ENCODE measurements at places on chromosomes 4 and X.

DNA sequence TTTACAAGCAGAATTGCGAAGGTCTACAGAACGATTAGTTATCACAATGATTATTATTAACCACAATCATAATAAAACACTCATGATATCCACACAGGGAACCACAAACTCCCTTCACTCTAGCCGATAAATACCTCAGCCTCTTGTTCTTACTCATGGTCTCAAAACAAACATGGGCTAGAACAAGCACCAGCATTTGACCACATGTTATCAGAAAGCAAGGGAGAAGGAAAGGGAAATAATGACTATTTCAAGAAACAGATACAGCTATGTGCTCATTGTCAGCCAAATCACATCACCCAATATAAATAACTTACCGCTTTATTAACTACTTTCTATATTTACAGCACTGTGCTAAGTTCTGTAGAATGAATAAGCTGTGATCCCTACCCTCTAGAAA, 663.2 kb upstream of the HTR2C start:
- no peak for DNase-seq

DNA sequence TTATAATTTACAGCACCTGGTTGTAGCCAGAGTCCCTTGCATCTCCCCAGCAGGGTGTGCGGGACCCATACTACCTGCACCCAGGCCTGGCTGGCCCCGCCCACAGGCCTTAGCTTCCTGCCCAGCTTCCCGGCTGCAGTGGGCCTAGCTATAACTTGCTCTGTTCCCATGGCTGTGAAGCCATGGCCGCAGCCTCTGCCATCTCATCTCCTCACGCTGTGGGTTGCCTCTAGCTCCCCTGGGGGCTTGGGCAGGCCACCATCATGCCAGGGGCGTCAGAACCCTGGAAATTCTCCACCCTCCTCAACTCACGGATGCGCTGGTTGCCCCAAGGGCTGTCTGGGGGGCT, 26.1 kb upstream of the SORBS2 start:
- DNase-seq = no peak

DNA sequence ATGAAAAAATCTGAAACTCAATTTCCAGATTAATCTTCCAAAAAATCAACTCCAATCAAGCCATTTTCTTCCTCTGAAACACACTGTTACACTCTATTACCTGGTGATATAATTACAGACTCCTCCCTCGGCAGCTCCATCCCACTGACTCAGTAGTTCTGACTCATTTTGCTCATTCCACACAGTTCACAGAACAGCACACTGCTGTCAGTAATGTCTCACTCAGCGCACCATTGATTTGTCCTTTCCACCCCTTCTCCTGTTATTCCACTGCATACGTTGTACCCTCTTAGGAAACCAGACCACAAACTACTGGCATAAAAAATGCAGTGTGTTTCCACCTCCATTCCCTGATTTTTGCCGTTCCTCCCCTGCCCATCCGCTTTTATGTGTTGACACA, 212.7 kb downstream of the SLIT2 start:
- no peak for DNase-seq

DNA sequence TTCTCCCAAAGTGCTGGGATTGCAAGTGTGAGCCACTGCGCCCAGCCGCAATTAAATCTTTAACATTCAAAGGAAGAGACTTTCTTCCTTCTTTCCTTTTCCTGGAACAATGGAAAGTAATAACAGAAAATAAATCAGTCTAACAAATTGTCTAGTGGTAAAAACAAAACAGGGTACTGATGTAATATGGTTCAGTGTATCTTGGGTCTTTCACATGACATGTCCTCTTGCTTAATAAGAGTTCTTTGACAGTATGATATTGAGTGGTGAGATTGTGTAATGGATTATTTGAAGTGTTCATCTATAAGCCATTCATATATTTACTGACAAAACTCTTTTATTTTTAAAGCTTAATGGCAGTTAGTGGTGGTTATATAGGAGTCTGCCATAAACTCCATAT, 256.6 kb downstream of the SPRY1 start:
- DNase-seq = no peak

DNA sequence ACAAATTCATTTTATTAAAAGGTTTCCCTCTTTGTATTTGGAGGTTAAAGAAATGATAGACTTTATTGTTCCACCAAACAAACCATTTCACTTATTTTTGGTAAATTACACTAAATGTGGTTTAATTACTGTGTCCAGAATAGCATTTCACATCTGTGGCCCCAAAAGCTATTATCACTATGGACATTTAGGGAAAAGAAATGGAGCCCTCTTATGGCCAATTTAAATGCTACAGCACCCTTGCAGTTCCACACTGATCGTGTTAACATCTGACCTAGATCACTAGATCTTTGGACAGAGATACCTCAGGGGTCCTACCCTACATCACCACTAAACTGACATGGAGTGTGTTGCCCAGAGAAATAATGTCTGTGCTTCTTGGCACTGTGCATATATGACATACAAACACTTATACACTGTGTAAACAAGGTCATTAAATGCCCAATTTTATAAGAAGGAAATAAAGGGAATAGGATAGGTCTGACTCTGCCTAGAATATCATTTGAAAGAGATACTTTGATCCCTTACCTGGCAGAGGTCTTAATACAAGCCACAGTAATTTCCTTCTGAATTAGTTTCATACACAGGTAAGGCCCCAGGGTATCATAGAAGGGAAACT, 163.9 kb downstream of the KDR start:
- no peak for DNase-seq

Data from sigmoid colon (tissue), 7 donors.